SHP77 (cell line): ENCODE measurements at places on chromosomes 16 and 17.

- DNase-seq = no peak
Observed at GRCh38 chr17:11140501-11140900, 100.5 kb upstream of the SHISA6 start.

GRCh38 chr17:49820773-49821172 is 27.1 kb downstream of the TAC4 start:
- DNase-seq = no peak

GRCh38 chr17:72794152-72794551 is 298.3 kb downstream of the SLC39A11 start:
- DNase-seq = no peak

GRCh38 chr17:74206332-74206818 is 2.9 kb downstream of the RPL38 start:
- DNase-seq = no peak

DNA sequence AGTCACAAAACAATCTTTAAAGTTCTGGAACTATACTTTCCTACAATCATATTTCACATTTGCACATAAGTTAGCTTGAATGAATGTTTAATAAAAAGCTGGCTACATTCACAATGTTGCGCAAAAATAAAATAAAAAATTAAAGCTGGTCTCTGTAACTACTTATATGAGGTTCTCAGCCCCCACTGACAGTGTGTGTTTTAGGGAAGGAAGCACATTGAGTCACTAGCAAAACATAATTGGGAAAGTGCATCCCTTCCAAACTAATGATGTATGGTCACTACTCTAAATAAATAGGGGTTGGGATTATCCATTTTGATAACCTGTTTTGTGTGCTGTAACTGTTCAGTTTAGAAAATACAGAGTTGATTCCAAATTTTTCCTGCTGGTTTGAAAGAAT is 251.9 kb downstream of the IRX3 start:
- no peak for DNase-seq

GRCh38 chr17:81515530-81516041 is 3.0 kb upstream of the ACTG1 start:
- no peak for DNase-seq

DNA sequence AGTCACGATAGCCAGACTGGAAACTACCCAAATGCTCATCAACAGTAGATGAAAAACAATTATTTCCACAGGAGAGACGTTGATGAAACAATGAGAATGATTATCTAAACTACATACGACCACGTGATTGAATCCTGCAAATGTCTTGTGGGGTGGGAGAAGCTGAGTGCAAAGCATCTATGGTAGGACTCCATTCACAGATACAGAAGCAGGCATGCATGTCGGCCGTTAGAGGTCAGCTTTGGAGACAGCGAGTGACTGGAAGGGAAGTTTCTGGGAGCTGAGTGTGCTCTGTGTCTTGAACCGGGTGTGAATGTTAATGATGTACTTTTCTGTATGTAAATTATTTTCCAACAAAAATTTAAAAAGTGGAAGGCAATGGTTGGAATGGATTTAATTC is 71.5 kb upstream of the DNAJA2 start:
- DNase-seq = no peak

- peak; percentile 87 for DNase-seq
Observed at GRCh38 chr17:47802341-47803022, 19.1 kb downstream of the OSBPL7 start.

GRCh38 chr17:43572368-43572980 is 26.3 kb upstream of the ETV4 start:
- no peak for DNase-seq

DNA sequence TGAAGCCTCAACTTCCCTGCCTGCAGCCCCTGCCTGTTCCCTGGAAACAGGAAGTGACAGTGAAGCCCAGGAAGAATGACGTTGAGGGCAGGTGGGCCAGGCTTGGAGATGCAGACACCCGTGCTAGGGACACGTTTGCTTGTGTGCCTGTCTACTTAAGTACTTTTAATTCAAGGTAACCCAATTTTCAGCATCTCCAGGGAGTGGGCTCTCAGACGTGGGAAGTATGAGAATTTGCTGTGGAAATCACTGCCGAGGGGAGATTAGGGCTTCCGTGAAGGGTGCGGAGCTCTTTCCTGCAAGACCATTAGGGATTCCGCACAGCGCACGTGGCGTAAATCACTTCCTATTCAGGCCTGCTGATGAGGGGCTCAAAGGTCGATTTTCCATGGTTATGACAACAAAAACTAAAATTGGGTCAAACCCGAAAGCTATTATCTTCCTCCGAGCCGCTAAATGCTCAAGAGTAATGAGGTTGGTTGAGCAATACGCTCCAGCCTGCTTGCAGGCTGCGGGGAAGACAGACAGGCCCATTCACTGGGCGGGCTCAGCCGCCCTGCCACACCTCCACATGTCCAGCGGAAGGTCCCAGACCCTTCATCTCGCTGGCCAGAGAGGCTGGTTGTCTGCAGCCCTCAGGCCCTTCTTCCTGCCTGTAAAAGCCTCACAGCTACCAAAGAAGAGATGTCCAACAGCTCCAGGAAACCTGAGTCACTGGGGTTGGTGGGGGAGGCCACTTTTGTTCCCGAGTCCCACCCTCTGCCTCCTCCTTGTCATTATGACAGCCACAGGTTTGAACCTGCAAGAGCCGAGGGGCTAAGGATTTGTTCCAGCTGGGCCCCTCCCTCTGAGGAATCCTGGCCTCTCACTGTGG is 109.9 kb downstream of the RBFOX3 start:
- no peak for DNase-seq

GRCh38 chr16:63998-64913 is 8.2 kb downstream of the RHBDF1 start:
- peak; percentile 76 for DNase-seq

GRCh38 chr17:38597375-38597774 is 8.4 kb downstream of the SRCIN1 start:
- no peak for DNase-seq

DNA sequence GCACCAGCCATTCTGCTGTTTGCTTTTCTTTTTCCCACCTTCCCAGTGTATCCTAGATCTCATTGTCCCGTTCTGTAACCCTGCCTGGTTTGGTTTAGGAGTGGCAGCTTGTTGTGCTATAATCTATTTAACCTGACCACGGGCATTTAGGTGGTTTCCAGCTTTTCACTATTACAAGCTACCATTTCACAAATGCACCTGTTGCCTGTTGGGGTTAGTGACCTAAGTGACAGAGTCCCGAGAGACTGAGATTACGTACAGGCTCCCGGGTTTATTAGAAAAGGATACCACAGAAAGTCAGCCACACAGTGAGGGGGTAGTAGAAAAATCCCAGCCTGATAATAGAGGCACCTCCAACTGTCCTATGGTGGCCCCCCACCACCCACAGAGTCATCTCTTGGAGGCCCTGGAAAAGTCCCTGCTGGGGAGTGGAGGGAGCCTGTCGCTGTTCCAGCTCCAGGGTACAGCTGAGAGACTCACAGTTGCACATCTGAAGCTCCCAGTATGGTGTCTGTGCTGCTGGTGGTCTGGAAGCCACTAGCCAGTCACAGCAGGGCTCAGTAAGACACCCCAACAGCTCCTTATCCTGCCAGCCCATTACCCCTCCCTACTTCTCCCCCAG is 21.2 kb downstream of the CLEC16A start:
- DNase-seq = no peak

DNA sequence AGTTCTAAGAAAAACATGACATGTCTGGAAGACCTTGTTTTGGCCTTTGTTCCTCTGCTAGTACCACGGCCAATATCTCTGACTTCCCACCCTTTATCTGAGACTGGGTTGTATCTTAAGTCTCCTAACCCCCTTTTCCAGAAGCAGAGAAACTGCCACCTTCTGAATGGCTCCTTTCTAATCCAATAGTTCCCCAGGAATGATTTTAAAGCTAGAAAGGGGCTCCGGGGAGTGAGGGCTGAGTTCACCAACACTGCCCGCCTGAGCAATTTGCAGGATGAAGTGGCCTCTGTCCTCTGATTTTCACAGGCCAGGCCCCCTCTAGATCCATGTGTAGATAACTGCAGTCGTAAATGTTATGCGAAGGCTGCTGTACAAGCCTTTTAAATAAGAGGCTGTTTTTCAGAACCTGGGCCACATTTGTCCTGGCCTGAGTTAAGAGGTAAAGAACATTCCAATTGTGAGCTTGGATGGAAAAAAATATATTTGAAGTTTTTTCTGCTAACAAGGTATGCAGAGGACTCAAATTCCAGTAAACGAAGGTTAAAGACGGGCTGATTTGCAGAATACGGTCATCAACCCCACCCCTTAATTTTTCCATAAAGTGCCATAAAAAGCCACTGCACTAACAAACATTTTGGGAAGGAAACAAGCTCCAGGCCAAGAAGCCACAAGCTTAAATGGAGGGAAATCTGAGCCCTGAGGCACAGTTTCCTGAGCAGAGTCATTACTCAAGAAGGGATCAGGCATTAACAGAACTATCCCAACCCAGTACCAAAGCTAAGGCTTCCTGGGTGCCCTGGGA is 117.0 kb upstream of the MAF start:
- DNase-seq = no peak

GRCh38 chr17:39113871-39114270 is 37.6 kb downstream of the PLXDC1 start:
- DNase-seq = no peak

DNA sequence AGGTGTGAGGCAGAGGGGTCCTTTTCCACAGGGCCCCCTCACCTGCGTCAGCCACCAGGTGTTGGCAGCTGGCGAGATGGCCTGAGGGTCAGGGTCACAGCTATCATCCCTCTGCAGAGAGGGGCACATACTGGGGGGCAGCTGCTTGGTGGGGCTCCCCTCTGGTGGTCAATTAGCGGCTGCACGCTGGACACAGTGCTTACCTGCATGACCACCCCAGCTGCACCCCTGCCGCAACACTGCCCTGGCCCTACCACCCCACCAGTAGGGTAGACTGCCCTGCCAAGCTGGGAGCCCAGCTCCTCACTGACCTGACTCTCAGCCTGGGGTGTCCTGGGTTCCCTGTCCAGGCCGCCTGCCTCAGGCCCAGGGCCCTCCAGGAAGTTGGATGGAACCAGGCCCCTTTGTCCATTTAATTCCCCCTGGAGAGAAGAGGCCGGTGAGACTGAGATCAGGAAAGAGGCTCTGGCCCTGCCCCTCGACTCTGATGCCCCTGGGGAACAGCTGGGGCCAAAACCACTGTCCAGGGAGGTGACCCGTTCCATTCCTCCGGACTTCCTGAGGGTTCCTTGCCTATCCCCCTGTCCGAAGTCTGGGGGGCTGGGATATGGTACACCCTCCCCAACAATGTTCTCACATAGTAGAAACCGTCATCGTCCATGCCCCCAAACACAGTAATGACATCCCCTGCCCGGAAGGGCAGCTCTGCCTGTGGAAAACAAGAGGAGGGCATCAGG is 23.7 kb downstream of the TSPOAP1 start:
- no peak for DNase-seq

DNA sequence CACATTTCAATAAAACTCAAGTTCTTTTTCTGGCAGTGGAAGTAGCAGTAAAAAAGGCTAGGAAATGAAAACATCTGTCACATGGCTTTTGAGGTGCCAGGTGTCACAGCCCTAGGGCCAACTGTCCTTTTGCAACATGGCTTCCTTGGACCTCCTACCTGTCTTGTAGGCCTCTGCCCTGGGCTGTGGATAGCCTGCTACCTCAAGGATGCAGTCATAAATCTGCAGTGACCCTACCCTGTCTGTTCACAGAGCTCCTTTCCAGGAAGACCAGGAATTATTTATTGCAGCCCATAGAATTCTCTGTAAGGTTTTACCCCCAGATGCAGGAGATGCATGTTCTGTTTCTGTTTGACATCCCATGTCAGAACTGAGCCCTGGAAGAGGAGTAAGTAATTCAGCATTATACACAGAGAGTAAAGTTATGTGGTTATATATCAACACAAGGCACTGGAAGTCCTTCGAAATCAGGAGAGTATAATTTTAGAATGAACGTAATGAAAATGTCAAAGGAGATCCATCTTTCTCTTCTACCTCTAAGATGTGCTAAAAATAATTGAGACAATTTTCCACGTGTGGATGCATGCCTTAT is 172.6 kb downstream of the MAP2K4 start:
- DNase-seq = no peak

DNA sequence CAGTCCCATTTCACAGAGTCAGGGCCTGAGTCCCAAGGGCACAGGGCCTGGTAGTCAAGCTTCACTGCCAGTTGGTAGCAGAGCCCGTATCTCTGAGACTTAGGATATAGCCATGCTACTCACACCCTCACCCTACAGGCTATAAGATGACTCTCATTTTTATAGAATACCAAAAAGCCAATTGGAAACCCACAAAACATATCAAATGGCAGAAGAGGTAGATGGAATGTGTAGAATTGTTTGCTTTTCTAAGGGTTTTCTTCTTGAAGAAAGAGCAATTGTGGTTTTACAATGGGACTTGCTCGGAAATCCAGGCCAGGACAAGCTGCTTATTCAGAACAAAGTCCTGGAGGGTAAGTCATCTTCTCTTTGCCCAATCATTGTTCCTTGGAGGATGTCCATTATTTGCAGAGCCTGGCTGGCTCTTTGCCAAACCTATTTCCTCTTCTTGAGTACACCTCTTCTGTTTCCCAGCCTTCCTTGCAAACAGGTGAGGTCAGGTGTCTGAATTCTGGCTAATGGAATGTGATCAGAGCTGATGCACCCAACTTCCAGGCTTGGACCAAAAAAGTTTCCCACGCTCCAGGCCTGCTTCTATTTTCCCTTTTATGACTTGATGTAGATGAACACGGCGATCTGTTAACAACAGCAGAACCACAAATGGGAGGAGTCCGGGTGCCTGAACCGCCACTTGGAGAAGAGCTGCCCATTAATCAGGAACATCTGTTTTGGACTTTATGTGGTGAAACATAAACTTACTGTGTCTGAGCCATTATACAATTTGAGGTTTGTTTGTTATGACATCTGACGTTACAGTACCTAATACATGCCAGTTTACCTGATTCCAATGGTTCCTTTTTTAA is 16.9 kb upstream of the CCL22 start:
- DNase-seq = no peak

GRCh38 chr17:73281928-73282327 is 20.2 kb upstream of the CPSF4L start:
- DNase-seq = no peak

DNA sequence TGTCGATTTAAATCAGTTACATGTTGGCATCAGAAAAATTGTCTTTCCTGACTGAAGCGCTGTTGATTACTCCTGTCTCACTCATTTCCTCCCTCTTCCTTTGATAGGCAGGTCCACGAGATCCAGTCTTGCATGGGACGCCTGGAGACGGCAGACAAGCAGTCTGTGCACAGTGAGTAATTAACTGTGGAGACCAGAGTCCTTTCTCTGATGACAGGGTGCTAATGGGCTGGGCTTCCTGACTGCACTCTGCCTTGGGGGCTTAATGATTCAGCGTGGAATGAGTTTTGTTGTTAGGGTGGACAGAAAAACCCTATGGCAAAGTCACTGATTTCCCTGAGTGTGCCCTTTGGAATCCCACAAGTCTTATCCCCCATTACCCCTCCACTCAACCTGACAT is 6.5 kb downstream of the GOSR2 start:
- DNase-seq = no peak

- no peak for DNase-seq
Observed at GRCh38 chr16:17068524-17068923, 402.2 kb downstream of the XYLT1 start.

DNA sequence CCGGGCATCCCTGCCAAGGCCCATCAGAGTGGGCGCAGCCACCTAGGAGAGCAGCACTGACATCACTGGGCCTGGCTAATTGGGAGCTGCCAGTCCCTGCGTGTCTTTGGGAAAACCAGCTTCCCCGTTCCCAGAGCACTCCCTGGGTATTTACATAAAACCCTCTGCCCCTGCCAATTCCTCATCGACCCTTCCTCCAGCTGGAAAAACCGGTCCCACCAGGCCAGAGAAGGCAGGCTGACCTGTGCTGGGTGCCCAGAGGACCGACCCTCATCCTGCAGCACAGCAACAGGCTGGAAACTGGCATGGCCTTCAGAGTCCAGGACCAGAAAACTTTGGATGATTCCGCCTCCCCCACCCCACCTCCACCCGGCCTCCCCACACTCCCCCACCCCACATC is 8.2 kb upstream of the FOXN1 start:
- no peak for DNase-seq
